ENCODE measurements at places on chromosomes 7 and 10.

- no peak for DNase-seq
Observed at GRCh38 chr10:80500572-80501380, 36.9 kb upstream of the SH2D4B start.

- DNase-seq, result no peak
Observed at GRCh38 chr10:119896937-119897770, 4.6 kb downstream of the SEC23IP start.

GRCh38 chr10:51642581-51642980 lies 56.8 kb downstream of the CSTF2T start:
- DNase-seq, result no peak

DNA sequence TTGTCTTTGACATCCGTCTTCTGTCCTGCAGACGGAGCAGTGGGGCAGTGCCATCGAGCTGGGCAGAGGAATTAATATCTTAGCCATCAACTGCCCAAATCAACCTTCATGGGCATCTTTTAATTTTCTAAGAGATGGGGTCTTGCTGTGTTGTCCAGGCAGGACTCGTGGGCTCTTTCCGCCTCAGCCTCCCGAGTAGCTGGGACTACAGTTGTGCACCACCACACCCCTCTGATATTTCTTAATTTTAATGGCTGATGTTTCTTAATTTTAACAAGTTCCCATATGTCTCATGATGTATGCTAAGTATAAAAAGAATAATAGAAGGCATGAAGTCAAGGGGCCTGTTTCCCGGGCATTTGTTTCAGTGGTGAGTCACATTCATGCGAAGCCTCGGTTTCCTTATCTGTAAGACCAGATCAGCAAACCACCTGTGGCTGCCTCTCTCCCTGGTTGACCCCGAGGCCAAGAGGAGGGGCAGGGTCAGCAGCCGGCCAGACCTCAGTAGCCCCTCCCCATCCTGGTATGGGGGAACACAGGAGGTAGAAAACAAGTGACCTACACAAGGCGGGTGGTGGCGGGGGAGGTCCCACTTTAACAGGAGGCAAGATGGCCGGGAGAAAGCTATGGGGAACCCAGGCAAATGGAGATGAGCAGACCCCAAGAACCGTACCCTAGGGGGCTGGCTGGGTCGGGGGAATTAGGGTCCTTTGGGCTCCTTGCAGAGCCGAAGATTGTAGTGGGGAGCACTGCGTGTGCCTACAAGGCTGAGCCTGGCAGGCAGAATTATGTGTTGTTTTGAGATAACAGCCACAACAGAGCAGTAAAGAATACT lies 85.5 kb downstream of the CUX1 start:
- DNase-seq, result no peak

GRCh38 chr10:98528805-98529183 lies 82.1 kb upstream of the HPS1 start:
- DNase-seq, result no peak

DNA sequence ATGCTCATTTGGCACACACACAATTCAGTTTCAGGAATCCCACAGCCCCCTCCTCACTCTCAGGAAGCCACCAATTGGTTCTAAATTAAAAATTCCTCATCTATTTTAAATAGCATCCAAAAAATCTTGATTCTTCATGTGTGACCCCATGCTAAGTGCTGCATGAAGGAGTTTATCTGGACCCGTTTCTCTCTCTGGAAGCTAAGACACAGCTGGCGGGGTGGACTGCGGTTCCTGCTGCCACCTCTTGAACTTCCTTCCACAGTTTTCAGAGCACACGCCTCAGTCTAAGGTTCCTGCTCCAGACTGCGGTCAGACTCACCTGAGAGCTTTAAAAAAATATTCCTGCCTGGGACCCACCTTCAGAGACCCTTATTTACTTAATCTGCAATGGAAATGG lies 34.5 kb downstream of the LYZL1 start:
- DNase-seq, result no peak

- DNase-seq, result no peak
Observed at GRCh38 chr7:1940863-1941262, 270.8 kb downstream of the ELFN1 start.

DNA sequence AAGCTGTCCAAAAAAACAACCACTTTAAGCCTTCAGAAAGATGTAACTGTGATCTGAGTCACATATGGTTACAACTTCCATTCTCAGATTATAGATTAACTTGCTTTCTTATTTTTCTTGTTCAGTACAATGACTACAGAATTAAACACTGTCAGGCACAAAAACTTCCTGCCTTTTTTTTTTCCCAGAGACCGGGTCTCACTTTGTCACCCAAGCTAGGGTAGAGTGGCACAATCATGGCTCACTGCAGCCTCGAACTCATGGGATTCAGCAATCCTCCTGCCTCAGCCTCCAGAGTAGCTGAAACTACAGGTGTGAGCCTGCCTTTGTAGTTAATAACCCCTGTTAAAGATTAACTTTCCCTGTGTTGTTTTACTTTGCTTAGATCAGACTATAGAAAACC lies 163.2 kb downstream of the AVL9 start:
- no peak for DNase-seq

DNA sequence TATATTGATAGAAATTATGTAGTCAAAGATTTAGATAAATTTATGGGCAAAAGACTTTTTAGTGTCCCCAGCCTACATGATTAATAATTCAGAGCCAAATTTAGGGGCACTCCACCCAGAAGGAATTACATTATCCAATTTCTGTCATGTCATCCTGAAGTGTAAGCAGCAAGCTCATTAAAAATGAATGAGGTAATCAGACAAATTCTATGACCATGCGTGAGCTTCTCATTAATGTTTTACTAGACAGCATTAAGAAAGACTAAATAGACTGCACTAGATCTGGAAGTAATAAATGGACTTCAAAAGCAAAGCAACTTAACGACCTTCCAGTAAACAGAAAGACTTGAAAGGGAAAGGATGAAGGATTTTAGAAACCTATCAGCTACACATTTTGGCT lies 22.7 kb upstream of the TRUB1 start:
- DNase-seq, result no peak

DNA sequence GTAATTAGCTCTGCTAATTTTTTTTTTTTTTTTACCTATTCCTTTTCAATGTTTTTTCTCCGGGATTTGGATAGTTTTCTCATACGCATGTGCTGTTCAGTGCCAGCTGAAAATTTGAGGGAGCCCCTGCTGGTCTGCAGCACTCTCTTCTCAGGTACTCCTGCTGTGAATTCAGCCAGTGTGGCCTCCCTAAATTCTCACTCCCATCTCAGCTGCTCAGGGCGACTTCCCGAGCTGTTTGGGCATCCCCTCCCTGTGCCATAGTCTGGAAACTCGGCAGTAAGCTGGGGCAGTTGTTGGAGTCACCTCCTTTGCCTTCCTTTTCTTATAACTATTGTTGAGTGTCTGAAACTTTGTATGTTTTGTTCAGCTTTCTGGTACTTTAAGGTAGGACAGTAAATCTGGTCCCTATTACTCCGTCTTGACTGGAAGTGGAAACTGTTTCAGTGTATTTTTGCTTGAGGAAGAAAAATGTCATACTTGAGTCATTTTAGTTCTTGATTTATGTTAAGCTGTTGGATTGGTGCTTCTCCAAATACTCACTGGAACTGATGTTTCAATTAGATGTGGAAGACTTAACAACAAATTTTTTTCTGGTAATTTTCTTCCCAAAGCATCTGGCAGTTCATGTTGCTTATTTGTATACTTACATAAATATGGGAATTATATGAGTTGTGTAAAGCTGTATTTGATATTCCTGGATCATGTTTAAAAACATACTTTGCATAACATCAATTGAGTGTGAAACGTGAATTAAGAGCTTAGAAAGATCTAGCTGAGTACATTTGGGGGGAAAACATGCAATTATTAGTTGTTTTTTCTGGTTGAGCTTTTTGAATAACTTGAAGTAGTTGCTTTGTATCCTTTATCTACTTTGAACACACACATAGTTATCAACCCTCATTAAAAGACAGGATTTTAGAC lies 33.7 kb downstream of the MINPP1 start:
- no peak for DNase-seq

GRCh38 chr10:101284101-101284743 lies 55.0 kb upstream of the LBX1 start:
- no peak for DNase-seq

- DNase-seq, result no peak
Observed at GRCh38 chr7:22589641-22590201, 89.7 kb upstream of the STEAP1B start.

GRCh38 chr7:158285383-158285770 lies 302.2 kb downstream of the PTPRN2 start:
- no peak for DNase-seq

DNA sequence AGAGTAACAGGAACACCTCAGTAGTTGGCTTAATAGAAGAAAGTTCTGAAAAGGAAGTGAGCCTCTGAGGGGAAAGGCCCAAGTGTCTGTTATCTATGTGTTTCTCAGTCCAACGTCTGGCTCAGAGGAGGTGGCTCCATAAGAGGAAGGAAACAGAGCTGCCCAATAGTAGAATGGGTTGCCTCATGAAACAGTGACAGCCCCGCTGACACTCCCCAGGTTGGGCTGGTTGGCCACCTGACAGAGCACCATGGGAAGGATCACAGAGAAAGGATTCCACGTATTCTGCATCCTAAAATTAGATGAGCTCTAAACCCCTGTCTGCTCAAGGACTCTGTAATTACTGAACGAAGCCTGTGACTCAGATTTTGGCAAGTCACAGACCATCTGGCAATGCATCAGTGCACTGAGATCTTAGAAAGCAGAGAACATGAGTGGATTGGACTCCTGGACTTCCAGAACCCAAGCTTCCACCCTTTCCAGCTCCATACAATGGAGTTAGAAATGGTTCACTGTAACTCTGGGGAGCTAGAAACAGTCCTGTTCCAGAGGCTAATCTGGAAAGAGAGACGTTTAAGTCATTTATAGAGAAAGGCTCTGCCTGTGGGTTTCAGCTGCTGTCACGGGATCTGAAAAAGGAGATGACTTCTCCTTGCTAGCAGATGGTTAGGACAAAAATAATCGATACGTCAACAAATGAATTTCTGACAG lies 2.9 kb downstream of the PKD2L1 start:
- no peak for DNase-seq

GRCh38 chr7:107234436-107234835 lies 65.6 kb downstream of the HBP1 start:
- DNase-seq, result no peak

DNA sequence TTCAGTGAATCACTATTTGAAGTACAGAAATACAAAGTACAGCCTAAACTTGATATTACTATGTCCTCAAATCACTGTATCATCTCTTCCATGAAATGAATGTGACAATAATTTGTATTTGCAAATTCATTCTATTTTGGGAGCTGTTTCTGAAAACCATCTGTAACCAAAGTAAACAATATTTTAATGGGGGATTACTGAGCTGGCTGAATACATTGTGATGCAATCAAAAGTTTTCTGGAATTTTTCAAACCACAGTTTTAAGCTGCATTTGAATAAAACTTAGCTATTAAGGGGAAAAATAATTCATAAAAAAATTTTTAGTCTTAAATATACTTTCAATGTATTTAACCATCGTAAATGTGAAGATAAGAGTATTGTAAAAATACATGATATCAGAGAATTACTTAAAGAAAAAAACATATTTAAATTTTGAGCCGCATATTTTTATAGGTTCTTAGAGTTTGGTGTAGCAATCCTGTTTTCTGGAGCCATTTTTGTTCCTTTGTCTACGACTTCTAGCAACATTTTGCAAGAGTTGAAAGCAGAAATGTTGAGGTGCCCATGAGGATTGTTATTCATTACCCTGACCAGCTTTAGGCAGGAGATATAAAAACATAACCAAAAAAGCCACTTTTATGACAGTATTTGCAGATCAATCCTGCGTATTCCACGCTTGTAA lies 45.9 kb upstream of the AGMO start:
- no peak for DNase-seq

DNA sequence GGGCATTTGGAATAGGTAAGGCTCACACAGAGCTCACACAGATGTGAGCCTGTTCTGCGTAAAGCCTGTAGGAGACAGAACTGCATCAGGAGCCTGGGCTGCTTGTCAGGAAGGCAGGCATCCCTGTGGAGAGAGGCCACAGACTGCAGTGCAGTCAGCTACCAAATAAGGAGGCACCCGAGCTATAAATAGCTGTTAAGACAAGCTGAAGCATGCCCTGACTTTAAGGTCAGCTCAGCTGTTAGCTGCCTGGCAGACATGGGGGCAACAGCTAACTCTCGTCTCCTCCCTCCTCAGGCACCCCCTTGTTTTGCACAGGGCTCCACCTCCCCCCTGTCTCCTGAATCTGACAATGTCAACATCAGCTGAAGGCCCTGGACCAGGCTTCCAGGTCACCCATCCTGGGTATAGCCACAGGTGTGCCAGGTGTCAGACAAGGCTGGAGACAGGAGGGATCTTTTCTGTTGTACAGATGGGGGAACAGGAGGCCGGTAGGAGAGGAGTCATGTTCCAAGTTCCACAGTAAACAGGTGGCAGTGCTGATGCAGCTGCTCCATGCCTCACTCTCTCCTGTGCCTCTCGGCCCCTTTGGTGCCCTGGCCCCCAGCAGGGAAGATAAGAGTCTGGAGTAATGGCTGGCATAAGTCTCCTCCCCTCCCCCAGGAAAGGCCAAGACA lies 27.6 kb upstream of the MKRN1 start:
- DNase-seq, result no peak

DNA sequence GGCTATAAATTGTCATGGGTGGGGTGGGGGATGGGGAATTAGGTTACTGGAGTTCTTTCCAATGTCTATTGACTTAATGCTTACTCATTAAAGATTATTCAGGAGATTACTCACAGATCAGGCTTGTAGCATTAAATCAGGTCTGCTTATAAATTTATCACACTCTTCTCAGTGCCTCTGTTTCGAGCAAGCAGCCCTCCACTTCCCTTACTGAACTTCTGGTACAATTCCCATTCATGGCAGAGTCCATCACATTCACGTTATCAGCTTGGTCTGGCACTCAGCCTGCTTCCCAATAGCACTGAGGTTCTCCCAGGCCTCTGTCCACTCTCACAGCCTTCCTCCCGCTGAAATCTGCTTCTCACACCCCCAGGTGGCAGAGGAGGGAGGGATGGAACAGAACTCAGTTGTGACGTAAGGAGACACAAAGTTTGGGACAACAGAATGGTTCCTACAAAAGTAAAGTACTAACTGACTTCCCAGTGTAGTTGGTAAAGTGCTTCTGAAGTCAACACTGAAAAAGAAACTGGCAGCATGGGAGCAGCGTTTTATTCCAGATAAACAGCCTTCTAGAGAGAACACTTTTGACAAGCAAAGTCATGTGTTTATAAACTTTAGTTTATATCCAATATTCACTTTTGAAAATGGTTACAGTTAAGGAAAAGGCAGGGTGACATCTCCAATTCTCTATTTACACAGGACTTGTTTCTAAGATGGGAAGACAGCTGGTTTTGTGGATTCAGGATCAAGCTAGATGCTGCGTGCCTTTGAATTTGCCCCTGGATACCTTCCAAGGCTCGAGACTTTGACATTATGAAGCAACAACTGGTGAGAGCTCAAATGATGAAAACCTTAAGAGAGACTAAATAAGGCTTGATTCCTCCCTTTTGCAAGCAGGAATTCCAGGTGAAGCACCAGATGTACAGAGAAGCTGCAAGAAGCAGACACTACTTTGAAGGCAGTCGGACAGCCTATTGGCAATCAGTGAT lies 81.4 kb downstream of the ATXN7L1 start:
- no peak for DNase-seq
